Type B pancreatic cell (in vitro differentiated cells): ENCODE measurements at places on chromosomes 1 and 21. TPM values are rescaled to one million over a fixed set of nuclear protein-coding genes. Genes with fewer than 3 reads are reported as not detected.

GRCh38 chr1:32618673-32619221, 31.6 kb downstream of the ZBTB8OS start:
- H3K36me3 ChIP-seq, result peaks cover 22% of the 10 kb centered on the region
- DNase-seq, result no peak
- H3K4me3 ChIP-seq, result no peak overlapping the region

GRCh38 chr1:208923456-208923855, 660.1 kb upstream of the CAMK1G start:
- peaks cover 8% of the 10 kb centered on the region for H3K27me3 ChIP-seq
- H3K4me3 ChIP-seq, result no peak overlapping the region
- no peak overlapping the region for H3K27ac ChIP-seq
- H3K4me1 ChIP-seq, result no peaks in the 10 kb centered on the region
- no peak for DNase-seq

FCGR2B gene
- 0.19 and 0.33 TPM in 2 replicates for total RNA-seq

GRCh38 chr1:66503841-66504470, 30.0 kb upstream of the SGIP1 start:
- H3K36me3 ChIP-seq, result no peaks in the 10 kb centered on the region
- no peak overlapping the region for H3K4me3 ChIP-seq
- H3K27ac ChIP-seq, result no peak overlapping the region

ZNF684 gene
- 3.1 and 3.3 TPM in 2 replicates for total RNA-seq
